Stimulated activated CD4-positive, alpha-beta T cell treated with anti-CD3 and anti-CD28 coated beads, Interleukin-4, amount 100 ng/mL, for 24 hours (primary cell): ENCODE measurements at places on chromosomes 11 and 22.

DNA sequence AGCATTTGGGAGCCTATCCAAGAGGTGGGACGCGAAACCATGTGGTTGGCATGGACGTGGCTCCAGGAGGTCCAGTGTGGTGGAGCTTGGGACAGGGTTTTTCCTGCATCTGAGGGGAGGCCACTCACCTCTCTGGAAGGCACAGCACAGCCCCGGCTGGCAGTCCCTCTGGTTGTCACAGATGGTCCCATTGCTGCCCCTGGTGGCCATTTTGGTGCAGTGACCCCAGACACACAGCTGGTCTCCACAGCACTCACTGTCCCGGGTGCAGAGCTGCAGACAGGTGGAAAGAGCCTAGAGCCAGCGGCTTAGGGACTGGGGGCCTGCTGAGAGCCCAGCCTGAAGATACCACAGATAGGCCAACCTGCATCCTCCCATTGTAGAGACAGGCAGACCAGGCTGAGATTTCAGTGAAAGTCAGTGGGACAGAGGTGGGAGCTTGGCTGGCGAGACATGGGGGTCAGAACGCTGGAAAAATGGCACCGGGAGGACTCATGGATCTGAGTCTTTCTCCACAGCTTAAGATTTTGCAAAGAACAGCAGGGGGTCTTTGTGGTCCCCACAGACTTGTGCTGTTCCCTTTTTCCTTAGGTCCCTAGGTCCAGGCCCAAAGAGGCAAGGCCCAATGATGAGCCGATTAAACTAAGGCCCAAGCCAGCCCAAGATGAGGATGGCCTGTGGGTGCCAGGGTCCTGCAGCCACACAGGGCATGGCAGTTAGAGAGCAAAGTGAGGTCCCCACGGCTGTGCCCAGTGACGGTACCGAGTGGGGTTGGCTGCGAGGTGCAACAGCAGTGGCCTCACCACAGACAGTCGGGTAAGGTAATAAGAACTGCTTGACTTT lies 41.4 kb downstream of the DKK3 start:
- peak; percentile 71 for DNase-seq

DNA sequence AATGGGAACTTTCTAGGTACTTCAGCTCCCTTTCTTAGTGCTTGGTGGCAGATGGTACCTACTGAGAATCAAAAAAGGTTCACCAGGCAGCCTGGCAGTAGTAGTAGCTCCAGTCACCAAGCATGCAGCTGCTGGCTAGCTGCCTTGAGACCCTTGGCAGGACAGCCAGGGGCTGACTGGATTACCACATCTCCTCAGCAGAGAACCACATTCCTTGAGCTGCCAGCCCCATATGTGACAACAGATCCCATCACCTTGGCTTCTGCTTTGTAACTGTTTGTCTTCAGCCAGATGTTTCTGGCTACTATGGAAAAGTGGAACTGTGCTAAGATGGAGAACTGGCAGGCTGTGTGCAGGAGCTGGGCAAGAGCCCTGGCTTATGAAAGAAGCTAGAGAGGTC lies 39.6 kb upstream of the CHRM4 start:
- DNase-seq: no peak

- no peak for DNase-seq
These were observed 100.1 kb downstream of the MIAT start for GRCh38 chr22:26757496-26757895.

DNA sequence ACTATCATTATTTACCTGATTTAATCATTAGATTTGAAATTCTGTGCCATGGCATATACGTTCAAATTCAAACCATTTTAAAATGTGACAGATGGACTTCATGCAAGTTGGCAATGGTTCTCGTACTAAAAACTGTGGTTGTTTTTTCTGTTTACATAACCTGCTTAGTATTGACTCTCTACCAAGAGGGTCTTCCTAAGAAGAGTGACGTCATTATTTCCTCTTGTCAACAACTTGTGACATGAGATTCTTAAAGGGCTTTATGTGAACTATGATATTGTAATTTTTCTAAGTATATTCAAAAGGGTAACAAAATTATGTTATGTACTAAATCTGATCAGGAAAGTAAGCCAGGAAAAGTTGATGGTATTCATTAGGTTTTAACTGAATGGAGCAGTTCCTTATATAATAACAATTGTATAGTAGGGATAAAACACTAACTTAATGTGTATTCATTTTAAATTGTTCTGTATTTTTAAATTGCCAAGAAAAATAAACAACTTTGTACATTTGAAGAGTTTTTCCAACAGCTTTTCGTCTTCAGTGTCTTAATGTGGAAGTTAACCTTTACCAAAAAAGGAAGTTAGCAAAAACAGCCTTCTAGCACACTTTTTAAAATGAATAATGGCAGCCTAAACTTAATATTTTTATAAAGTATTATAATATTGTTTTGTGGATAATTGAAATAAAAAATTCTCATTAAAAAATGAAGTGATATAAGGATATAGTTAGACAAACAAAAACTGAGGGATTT lies 87.0 kb downstream of the GRK3 start:
- DNase-seq: no peak

DNA sequence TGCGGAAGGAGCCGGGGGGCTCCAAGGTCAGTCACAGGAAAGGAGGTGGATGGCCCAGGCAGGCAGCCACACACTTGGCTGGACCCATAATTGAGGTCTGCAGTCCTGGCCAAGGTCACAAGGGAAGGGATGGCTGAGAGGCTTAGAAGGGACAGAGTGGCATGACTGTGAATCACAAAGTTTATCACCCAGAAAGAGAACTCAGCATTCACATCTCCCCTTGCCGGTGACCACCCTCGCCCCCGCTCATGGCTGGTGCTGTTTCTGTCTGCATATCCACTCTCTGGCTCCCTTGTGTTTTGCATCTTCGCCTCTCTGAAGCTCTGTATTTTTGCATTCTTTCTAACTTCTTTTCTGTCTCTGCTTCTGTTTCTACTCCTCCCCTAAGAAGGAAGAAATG lies 117.5 kb downstream of the FEZ1 start:
- DNase-seq: no peak

GRCh38 chr11:120013325-120014250 lies 124.3 kb downstream of the TRIM29 start:
- no peak for DNase-seq

DNA sequence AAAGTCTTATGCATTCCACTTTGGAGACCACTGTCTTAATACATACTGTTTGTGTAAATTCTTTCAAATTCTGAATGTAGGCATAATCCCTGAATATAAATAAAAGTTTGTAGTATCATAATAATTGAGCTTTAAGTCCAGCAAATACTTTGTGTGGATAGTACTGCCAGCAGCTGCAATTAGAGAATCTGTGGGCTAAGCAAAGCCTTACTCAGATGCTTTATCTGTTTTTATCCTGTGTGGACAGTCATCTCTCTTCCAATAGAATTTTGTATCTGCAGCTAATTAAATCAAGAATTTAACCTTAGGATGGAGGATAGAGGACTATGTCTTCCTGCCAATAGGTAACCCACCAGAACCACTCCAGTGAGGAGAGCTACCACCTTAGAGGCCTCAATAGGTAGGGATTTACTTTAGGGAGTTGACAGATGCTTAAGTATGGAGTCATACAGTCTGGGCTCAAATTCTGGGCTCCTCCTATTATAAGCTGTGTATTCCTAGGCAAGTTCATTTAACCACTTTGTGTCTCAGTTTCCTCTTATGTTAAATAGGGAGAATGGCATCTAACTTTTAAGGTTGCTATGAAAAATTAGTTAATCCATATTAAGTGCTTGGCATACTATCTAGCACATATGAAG lies 71.1 kb downstream of the STIM1 start:
- no peak for DNase-seq

- no peak for DNase-seq
These were observed 1.2 kb downstream of the P2RY6 start for GRCh38 chr11:73273222-73273895.

DNA sequence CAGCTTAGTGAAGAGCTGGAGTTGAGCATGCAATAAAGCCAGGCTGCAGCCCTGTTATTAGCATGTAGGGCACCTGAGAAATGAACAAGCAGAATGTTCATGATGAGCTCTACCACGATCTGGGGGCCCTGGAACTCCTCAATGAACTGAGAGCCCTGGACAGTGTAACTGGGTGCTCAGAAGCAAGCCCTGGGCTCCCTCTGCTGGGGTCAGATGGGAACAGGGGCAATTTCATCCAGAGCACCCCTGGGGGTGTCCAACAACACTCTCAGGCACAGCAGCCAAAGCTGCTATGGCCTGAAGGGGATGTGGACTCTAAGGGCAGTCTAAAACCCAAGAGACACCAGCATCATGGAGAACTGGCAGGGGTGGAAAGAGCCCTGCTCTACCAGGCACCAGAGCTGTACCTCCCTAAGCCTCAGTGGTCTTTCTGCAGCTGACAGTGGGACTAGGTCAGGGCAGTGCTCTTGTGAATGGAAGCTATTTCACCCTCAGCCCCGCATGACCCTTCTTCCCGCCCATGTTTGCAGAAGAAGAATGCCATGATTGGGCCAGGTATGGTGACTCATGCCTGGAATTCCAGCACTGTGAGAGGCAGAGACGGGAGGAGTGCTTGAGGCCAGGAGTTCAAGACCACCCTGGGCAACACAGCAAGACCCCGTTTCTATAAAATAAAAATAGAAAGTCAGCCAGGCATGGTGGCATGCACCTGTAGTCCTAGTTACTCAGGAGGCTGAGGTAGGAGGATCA lies 28.9 kb downstream of the THOC5 start:
- peak; percentile 22 for DNase-seq

GRCh38 chr22:25420925-25421904 lies 143.3 kb upstream of the GRK3 start:
- no peak for DNase-seq

GRCh38 chr11:121104312-121104762 lies 3.3 kb downstream of the TECTA start:
- no peak for DNase-seq

DNA sequence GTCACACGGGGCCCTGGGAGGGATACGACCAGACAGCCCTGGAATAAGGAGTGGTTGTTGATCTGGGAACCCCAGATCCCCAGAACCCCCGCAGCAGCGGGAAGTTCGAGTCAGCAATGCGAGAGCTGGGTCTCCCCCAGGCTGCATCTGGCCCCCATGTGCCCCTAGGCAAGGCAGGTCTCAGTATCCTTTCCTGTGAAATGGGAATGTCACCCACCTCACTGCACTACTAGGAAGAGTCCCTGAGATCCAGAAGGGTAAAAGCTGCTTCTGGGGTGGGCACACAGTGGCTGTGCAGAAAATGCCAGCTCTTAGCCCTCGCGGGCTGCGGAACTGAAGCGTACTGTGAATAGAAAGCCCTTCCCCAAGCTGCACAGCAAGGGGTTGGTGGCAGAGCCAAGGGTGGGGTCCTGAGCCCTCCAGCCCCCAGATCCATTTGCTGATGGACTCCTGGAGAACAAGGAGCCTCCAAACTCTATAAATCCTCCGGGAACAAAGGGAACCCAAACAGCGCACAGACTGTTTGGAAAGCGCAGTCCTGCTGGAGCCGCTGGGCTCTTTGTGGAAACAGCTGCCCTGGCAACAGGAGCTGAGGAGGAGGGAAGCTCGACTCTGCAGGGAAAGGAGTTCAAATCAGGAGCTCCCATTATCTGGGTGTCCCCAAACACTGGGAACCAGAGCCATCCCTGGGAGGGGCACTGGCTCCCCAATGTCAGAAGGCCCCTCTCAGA lies 68.2 kb upstream of the SHISAL1 start:
- no peak for DNase-seq

GRCh38 chr11:2797121-2797711 lies 88.4 kb downstream of the CDKN1C start:
- DNase-seq: no peak

DNA sequence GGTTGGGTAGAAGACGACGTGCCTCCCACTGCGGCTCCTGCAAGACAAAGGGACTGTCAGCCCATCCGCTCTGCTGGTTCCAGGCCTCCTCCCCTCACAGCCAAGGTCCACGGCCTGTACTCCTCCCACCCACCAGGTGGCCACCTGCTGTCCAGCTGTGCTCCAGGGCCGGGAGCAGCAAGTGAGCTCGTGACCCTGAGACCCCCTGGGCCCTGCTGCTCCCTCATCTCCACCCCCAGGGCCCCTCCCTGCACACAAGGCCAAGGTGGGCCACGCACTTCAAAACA lies 27.4 kb downstream of the TSPAN4 start:
- no peak for DNase-seq

- DNase-seq: no peak
These were observed 134.2 kb downstream of the LDLRAD3 start for GRCh38 chr11:36077886-36078685.

DNA sequence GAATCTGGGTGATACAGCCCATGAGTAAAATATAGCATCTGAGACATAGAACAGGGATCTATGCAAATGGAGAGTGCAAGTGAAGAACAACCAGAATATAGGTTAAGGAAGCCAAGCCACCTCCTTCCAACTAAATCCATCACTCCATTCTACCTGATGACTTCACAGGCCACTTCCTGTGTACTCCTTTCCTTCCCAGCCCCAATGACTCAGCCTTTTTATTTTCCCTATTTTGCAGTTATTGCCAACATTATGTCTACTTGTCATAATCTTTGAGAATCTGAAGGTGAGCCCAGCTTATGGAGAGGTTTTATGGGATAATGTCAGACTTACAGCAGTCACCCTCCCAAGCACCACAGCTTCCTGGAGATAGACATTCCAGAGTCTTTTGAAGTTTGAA lies 1.4 kb upstream of the OR52M1 start:
- no peak for DNase-seq

DNA sequence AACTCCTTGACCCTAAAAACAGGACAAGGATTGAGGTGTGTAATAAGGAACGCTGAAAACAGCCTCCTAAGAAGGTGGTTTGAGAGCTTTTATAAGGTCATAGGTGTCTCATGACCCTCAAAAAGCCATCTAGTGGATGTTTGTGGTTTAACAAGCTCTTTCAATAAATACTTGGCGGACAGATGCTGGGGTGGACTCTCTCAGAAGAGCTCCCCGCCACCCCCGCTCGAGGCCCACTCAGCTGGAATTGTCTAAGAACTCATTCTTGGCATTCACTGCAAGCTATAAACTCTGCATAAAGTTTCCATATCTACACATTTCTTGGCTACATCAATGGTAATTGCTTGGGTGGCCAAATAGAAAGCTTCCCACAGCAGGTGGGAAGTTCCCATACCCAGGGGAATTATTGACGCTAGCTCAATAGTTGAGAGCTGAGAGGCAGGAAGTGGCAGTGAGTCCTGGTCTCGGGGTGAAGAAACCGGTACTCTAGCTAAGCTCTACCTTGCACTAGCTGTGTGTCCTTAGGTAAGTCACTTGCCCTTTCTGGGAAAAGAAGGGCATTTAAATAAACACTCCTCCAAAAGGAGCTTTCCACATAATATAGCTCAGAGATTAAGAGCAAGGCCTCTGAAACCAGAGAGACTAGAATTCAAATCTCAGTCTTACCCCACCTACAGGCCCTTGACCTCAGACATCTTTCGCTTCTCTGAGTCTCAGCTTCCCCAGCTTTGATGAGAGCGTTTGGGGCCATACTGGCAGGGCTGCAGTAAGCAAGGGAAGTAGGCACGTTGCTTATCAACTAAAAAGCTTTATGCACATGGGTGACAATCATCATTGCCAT lies 6.4 kb downstream of the MS4A15 start:
- no peak for DNase-seq

- no peak for DNase-seq
These were observed 18.1 kb downstream of the MCM5 start for GRCh38 chr22:35418088-35418487.

GRCh38 chr11:123659311-123659710 lies 4.9 kb upstream of the SCN3B start:
- DNase-seq: no peak
